Stimulated activated CD4-positive, alpha-beta T cell treated with anti-CD3 and anti-CD28 coated beads, TNF-alpha, amount 100 ng/mL, for 1 hour (primary cell): ENCODE measurements at places on chromosomes 16 and 17.

DNA sequence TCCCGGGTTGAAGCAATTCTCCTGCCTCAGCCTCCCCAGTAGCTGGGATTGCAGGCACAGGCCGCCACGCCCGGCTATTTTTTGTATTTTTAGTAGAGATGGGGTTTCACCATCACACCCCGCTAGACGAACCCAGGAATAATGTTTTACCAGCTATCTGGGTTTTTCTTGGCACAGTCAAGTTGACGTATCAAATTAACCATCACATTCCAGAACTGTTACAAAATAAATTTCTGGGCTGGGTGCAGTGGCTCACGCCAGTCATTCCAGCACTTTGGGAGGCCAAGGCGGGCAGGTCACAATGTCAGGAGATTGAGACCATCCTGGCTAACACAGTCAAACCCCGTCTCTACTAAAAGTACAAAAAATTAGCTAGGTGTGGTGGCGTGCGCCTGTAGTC lies 501.2 kb downstream of the SHISA9 start:
- no peak for DNase-seq

DNA sequence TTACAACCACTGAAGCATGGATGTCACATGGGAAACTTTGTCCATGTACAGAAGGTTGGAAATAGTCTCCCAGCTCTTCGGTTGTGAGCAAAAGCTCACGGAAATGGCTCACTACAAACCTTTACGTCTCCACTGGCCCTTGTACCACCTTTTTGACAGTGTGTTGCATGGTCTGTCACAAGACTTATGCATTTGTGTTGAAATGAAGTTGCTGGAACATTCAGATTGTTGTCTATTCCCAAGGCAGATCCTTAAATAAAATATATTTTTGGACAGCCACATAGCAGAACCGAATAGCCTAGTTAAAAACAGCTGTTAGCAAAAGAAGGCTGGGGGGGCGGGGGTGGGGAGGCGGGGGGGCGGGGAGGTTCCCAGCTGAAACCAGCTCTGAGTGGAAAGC lies 39.2 kb downstream of the KNOP1 start:
- DNase-seq: no peak

- DNase-seq: no peak
These were observed 66.9 kb upstream of the GSG1L start for GRCh38 chr16:28130099-28131088.

DNA sequence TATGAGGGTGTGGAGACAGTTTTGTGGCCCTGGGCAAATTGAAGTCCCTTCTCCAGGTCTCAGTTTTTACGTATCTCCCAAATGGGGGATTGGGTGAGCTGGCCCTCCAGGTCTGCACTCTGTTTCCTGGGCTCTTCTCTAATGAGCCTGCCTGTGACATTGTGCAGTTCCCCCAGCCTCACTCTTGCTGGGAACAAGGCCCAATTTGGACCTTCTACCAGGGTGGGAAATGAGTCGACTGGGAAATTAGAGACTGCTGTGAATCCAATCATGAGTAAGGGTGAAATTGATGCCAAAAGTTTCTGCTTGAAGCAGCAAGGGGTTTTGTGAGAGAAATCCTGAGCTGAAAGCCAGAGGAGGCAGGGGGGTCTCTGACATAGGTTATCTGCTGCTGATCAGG lies 71.5 kb upstream of the KSR1 start:
- no peak for DNase-seq

GRCh38 chr16:825341-826061 lies 25.0 kb upstream of the GNG13 start:
- no peak for DNase-seq

DNA sequence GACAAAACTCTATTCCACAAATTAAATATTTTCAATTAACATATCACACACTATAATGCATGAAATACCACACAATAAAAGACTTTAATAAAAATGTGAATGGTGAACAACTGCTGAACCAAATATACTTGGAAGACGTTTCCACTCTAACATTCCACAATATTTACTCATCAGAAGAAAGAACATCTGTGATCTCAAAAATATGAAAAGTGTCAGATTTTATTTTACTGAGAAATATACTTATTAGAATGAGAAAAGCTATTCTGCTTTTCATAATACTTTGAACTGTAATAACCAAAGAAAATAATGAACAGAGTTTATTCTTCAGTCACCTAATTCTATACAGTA lies 181.8 kb upstream of the AXIN2 start:
- no peak for DNase-seq

DNA sequence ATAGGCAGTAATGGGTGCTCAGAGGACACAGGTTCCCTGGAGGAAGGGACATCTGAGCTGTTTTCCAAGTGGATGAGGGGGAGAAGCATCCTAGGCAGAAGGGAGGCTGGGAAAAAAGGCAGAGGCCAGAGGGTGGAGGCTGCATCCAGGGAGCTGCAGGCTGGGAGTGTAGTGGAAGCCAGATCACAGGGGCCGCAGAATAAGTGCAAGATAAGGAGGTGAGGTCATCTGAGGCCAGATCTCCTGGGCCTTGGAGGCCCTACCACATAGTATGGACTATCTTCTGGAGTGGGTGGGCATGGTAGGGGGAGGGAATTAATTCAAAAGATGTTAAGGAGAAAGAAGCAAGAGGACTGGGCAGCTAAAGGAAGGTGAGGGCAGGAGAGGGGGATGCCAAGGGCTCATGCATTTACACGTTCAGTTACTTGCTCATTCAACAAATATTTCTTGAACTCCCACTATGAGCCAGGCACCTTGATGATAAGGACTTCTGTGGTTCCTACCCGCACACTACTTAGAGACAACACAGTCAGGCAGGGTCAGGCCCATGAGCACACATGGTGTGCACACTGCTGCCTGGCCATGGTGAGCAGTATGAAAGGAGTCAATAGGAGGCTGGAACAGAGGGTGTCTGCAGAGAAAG lies 2.4 kb upstream of the RIPOR1 start:
- no peak for DNase-seq

GRCh38 chr17:38561416-38562214 lies 44.1 kb downstream of the SRCIN1 start:
- no peak for DNase-seq

DNA sequence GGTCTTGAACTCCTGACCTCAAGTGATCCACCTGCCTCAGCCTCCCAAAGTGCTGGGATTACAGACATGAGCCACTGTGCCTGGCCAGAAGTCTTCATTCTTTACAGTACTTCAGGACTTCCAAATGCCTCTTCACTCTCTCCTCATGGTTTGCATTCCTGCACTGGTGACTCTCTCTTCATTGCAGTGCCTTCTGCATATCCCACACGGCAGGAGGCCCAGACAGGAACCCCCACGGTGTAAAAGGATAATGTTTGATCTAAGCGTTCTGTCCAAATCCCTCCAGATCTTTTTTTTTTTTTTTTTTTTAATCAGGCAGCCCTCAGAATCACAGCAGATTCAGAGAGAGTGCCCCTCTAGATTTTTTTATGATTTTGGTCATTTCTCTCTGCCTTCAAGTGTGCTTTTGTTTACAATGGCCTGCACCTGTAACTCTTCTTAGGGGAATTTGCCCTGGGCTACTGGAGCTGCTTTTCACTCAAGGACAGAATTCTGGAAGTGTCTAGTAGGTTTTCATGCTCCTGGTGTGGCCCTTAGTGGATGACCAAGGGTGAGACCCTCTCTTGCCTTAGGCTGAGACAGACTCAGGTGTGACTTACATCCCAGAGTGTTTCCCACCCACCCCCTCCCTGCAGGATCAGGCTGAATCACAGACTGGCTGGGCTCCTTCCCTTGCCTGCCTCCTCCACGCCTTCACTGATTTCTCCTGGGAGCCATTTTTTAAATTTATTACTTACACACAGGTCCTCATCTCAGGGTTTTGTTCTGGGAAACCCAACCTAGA lies 19.8 kb upstream of the NF1 start:
- DNase-seq: no peak

DNA sequence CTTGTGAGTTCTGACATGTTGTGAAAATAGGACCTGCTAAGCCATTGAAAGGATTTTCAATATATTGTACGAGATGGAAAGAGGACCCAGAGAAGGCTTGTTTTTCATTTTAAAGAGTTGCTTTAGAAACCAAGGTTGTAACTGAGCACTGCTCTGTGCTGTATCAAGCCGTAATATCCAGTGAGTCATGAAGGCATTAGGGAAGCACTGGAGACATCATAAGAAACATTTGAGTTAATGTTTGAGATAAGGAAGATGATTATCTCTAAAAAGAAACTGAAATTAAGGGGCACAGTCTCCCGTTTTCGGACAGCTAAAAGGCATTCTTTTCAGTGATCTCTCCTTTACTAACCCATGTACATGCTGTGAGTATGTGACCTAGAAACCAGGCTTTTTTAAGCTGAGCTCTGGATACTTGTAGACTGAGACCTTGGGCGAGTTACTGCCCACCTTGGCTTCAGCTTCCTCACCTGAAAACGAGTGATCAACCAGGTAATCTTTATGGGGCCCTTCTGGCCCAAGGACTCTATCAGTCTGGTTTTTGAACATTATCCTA lies 149.2 kb upstream of the TBX2 start:
- no peak for DNase-seq

DNA sequence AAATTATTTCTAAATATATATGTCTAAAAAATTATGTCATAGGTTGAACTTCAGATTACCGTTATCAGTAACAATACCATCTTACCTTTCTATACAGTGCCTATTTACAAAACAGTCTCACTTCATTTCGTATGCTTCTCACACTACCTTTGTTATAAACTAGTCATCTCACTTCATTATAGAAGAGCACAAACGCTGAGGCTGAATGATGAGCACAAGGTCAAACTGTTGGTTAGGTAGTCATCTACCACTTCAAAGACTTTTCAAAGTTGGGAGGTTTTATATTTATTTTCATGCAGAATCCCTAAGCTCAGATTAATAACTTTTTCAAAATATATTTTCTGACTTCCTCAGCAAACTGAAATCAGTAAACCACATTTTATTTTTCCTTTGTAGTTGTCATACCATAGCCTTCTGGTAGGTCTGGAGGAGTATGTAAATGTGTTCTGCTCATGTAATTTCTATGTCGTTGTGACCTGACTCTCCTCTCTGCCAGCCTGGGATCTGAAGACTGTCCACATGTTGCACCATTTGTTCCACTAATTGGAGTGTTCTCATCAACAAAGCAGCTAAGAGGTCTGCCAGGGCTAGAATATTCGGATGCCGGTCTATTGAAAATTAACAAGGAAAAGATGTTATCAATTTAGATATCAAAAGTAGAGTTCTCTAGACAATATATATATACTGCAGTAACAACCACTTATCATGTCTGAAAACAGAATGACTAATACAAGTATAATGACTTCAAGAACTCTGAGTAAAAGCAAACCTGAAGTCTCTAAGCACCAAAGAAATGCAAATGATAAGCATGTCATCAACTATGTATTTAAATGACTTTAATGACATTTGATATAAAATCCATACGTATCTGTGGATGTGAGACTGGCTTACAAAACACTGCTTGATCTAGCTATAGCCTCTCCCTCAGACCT lies 73.9 kb downstream of the CEP95 start:
- DNase-seq: no peak

- no peak for DNase-seq
These were observed 66.5 kb downstream of the IGF2BP1 start for GRCh38 chr17:49063652-49064051.

- peak; percentile 12 for DNase-seq
These were observed at the start of gene NHLRC4 for GRCh38 chr16:566475-567372. TSS of gene NHLRC4 (plus strand) at chr16:567005. CDS start at chr16:568048, 1,043 bp downstream.

DNA sequence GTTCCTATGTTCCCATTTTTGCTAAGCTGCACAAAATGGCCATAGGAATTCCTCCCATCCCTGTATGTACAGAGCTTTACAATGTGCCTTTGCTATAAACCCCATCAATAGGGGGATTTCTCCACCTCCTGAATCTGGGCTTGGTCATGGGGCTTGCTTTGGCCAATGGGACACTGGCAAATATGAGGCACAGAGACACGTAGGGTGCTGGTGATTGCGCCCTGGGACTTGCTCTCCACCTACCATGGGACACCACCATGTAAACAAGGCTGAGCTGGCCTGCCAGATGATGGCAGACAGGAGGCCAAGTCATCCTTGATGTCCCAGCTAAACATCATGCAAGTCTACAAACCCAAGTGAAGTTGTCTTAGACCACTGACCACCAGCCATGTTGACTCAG lies 15.3 kb upstream of the ALDH3A1 start:
- no peak for DNase-seq

- no peak for DNase-seq
These were observed 7.3 kb upstream of the SMIM5 start for GRCh38 chr17:75625813-75626486.

GRCh38 chr16:89798832-89799370 lies 17.5 kb downstream of the FANCA start:
- no peak for DNase-seq

- no peak for DNase-seq
These were observed 26.4 kb upstream of the RPL38 start for GRCh38 chr17:74177018-74177450.

- DNase-seq: no peak
These were observed 9.6 kb downstream of the MT1X start for GRCh38 chr16:56691885-56692284.

DNA sequence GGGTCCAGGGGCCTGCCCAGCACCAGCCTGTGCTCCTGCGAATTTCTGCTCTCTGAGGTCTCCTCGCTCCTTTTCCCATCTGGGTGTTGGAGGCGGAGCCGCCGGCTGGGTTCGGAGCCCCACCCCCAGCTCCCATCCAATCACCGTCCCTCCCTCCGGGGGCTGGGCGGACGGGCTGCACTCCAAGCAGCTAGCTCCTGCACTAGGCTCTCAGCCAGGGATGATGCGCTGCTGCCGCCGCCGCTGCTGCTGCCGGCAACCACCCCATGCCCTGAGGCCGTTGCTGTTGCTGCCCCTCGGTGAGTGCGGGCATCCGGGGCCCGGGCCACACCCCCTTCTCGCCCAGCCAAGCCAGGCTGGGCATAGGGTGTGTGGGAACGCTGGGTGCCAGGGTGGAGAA lies at the start of gene NRN1L:
Gene NRN1L (plus strand): TSS at position 202 of the 400 bp plus-strand sequence. CDS start 19 bp downstream, at position 221.
- DNase-seq: no peak

DNA sequence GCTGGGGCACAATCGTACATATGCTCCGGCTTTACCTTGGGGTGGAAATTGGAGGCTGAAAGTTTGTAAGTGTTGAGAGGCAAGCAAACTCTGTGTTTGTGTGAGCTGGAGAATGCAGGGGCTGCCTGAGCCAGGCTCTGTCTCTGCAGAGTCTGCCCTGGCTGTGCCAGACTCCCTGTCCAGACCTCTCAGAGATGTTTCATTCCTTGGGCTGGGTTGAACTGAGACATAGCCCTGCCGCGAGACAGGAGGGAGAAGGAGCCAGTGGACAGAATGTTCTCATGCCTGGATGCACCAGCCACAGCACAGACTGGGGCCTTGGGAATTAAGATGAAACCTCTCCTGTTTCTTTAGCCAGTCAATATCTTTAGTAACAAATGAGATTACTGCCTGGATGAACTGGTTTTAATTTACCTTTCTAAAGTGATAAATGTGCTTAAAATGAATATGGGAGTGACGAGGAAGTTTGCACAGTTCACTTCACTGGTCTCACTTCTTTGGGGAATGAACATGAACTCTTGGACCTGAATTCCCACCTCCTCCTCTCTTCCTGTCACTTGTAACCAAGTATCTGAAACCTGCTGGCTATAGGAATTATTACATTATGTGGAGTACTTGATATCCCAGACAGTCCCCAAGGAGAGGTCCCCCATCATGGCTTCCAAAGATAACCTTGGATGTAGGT lies 40.1 kb downstream of the YPEL2 start:
- DNase-seq: no peak
